ENCODE measurements at places on chromosomes 1 and 21. TPM values are rescaled to one million over a fixed set of nuclear protein-coding genes. Genes with fewer than 3 reads are reported as not detected.

Gene CLCA4
- total RNA-seq = not detected

Gene TINAGL1
- total RNA-seq = 139 TPM

Gene TNFRSF9
- 0.17 TPM for total RNA-seq

Gene FYB2
- total RNA-seq = not detected

Gene ST6GALNAC5
- 7.6 TPM for total RNA-seq

DNA sequence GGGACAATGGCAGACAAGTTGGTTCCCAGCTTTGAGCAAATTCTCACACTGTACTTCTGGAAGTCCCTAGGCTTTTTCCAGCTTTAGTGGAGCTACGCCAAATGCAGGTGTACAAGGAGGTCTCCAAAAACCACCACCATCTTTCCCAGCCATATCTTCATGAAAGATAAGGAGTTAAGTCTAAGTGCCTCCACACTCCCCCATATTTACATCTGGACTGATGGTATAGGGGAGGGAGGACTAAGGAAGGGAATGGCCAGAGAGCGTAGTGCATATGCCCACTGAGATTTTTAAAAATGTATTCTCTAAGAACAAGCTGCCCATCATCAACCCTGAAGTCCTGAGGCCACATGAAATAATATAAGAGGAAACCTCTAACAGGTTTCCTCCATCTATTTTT, 161.3 kb downstream of the TGFBR3 start:
- peaks cover 22% of the 10 kb centered on the region for H3K36me3 ChIP-seq
- H3K27ac ChIP-seq = peak overlapping the region; percentile 90
- no peaks in the 10 kb centered on the region for H3K27me3 ChIP-seq
- DNase-seq = no peak

DNA sequence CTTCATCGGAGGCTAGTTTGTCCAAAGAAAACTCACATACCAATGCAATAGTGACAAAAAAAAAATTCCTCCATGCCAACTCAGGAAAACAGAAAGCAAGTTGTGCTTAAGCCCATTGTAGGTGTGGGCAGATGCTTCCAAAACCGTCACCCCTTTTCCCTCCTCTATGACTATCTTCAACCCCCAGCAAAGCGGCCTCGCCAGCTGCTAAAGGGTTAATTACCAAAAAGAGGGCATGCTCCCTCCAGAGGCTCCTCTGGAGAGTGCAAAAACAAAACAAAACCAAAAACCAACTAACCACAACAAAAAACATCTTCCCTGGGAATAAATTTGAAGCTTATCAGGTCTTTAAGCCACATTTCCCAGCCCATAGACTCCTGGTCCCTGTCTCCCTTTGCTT, 1.2 kb downstream of the LMOD1 start:
- H3K27ac ChIP-seq = peak overlapping the region; percentile 94
- DNase-seq = no peak
- peaks cover 8% of the 10 kb centered on the region for H3K4me1 ChIP-seq

- no peaks in the 10 kb centered on the region for H3K27me3 ChIP-seq
- peak; percentile 95 for DNase-seq
- no peaks in the 10 kb centered on the region for H3K36me3 ChIP-seq
These were observed 791 bp upstream of the MAST2 start for GRCh38 chr1:45802343-45803298.

GRCh38 chr1:18900303-18900841, 2.0 kb downstream of the ALDH4A1 start:
- H3K4me3 ChIP-seq = no peak overlapping the region
- no peak overlapping the region for H3K27ac ChIP-seq
- H3K36me3 ChIP-seq = no peaks in the 10 kb centered on the region
- peaks cover 14% of the 10 kb centered on the region for H3K4me1 ChIP-seq
- DNase-seq = no peak
- H3K27me3 ChIP-seq = no peaks in the 10 kb centered on the region

GRCh38 chr21:36087362-36088138, 17.7 kb downstream of the CBR1 start:
- H3K36me3 ChIP-seq = no peaks in the 10 kb centered on the region
- DNase-seq = no peak
- H3K27me3 ChIP-seq = no peaks in the 10 kb centered on the region
- H3K4me3 ChIP-seq = no peak overlapping the region
- H3K27ac ChIP-seq = no peak overlapping the region

DNA sequence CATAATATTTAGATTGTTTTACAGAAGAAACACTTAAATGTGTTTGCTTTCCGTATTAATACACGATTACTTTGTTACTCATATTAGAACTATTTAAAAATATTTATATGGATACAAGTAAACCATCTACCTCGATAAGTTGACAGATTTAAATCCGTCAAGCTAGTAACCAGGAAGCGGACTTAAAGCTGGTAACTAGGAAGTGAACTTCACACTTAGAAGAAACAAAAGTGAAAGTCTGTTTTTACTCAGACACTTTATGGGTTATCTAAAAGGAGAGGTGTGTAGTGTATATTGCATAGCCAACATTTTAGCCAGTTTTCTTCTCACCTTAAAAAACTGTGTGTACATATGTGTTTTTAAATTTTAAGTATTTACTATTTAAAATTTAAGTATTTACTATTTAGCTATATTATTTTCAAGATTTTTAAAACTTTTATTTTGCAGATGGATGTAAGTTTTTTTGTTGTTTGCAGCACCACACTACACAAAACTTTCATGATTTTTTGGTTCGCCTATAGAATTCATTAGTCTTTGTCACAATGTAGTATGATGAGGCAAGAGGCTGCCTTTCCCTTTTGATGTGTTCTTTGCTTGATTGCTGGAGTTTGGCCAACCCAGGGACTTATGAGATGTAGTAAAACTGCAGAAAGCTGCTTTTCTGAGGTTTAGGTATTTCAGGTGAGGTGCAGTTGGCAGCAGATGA, 2.7 kb downstream of the USP25 start:
- peaks cover 65% of the 10 kb centered on the region for H3K4me1 ChIP-seq
- no peaks in the 10 kb centered on the region for H3K36me3 ChIP-seq
- H3K4me3 ChIP-seq = peak overlapping the region; percentile 83
- peak overlapping the region; percentile 34 for H3K27ac ChIP-seq
- DNase-seq = no peak
- no peaks in the 10 kb centered on the region for H3K27me3 ChIP-seq

- H3K27ac ChIP-seq = no peak overlapping the region
- H3K36me3 ChIP-seq = no peaks in the 10 kb centered on the region
- no peaks in the 10 kb centered on the region for H3K27me3 ChIP-seq
- no peak overlapping the region for H3K4me3 ChIP-seq
- H3K4me1 ChIP-seq = no peaks in the 10 kb centered on the region
These were observed 20.7 kb downstream of the SIM2 start for GRCh38 chr21:36719614-36720013.

DNA sequence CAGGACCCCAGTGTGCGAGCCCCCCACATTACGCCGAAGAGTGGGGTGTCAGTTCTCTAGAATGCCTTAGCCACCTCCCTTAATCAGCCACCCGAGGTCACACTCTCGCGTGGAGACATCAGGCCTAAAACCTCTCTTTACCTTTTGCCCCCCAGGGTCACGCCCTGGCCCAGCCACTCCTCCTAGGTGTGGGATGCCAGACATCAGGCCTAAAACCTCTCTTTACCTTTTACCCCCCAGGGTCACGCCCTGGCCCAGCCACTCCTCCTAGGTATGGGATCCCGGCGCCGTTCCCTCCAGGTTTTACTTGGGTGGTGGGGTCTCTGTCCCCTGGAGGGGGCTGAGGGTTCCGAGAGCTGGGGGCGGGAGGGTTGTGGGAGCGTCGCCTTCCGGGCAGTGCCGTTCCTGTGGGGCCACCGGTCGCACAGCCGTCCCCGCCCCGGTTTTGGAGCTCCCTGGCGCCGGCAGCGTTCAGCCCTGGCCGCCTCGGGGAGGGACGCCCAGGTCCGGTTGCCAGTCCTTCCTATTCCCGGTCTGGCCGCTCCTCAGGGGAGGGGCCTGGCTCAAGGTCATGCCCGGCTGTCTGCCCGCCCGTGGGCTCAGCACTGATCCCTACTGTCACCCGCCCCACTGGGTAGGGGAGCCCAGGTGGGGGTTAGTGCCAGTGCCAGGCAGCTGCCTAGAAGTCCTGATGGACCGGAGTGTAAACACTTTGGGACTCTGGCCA, 882 bp downstream of the VPS13D start:
- peak overlapping the region; percentile 91 for H3K27ac ChIP-seq

DNA sequence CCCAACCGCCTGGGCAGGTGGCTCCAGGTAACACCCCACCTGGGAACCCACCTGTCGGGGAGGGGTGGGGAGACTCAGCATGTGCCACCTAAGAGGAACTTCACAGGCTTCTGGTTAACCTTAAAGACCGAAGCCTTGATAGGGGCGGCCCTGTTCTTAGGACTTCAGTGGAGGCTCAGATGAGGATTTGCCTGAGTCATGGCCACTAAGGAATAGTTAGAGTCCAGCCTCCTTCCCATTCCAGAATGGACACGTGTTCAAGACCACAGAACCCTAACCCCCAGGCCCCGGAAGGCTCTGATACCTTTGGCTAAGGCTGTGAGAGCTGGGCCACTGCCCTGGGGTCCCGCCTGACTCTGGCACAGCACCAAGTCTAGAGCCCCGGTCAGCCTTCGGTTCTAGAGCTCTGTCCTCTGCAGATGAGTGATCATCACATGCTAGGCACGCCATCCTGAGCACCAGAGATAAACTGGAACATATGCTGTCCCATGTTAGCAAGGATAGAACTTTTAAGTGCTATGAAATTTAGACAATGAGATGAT, 20.3 kb downstream of the PADI6 start:
- H3K36me3 ChIP-seq = no peaks in the 10 kb centered on the region
- no peak for DNase-seq
- no peaks in the 10 kb centered on the region for H3K27me3 ChIP-seq
- H3K4me1 ChIP-seq = no peaks in the 10 kb centered on the region
- no peak overlapping the region for H3K27ac ChIP-seq

DNA sequence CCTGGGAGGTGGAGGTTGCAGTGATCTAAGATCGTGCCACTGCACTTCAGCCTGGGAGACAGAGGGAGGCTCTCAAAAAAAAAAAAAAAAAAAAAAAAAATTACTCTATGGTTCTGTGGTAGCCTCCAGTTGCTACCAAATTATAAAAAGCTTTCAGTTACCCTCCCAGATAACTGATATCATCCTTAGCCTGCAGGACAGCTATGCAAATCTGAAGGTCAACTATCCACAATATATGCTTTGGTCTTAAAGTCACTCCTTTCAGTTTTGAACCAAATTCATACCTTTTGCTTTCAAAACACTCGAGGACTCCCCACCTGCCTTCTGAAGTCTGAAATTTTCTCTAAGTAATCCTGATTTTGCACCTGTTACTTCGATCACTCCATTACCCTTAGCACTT, 3.1 kb downstream of the MIXL1 start:
- DNase-seq = no peak
- H3K27me3 ChIP-seq = no peaks in the 10 kb centered on the region
- H3K4me3 ChIP-seq = no peak overlapping the region
- H3K27ac ChIP-seq = no peak overlapping the region
- H3K4me1 ChIP-seq = peaks cover 12% of the 10 kb centered on the region

DNA sequence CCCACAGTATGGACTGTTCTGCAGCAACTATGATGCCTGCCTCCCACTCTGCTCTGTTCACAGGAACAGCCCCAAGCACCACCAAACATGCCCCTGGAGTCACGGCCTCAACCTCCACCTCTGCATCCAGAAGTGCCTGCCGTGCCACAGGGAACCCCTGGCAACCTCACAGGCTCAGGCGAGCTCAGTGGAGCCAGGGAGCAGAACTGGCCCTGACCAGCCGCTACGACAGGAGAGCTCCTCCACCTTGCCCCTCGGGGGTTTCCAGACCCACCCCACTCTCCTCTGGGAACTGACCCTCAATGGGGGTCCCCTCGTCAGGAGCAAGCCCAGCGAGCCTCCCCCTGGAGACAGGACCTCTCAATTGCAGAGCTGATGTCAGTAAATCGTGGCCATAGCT, 13.0 kb downstream of the MRAP start:
- H3K27ac ChIP-seq = no peak overlapping the region
- peaks cover 75% of the 10 kb centered on the region for H3K36me3 ChIP-seq
- H3K4me1 ChIP-seq = no peaks in the 10 kb centered on the region
- DNase-seq = no peak
- H3K27me3 ChIP-seq = no peaks in the 10 kb centered on the region
- no peak overlapping the region for H3K4me3 ChIP-seq

DNA sequence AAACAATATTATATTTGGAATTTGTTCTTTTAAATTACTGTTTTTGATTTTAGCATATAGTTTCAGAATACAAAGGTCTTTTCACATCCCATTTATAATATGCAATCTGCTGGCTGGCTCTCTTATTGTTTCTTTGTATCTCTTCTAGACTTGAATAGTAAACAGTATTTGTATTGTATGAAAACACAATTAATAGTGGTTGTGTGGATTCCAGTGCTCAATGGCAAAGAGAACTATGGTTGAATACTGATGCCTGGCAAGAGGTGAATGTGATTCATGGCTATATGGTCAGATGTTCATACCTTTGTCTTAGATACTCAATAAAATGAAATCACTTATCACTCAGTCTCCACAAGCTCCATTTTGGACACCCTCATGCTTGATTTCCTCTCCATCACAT, 37.2 kb downstream of the OR6Y1 start:
- H3K36me3 ChIP-seq = no peaks in the 10 kb centered on the region
- H3K27me3 ChIP-seq = no peaks in the 10 kb centered on the region
- no peak overlapping the region for H3K4me3 ChIP-seq
- no peaks in the 10 kb centered on the region for H3K4me1 ChIP-seq
- DNase-seq = no peak

DNA sequence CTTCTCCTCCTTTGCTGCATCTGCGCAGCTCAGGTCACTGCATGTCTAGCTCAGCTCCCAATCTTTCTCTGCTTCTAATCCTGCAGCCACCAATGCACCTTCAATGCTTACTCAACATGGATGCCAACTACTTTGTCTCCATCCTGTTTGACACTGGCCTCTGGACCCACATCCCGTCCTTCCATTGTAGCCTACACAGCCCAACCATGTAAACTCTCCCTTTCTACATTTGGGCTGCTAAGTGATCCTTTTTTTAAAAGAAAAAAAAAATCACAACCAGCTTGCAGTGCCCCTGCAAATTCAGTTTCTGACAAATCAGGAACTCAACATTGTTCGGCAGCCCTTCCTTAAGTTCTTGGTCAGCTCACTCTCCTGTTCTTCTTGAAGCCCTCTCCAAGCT, 9.4 kb upstream of the CRABP2 start:
- no peak for DNase-seq
- H3K27ac ChIP-seq = no peak overlapping the region
- peaks cover 4% of the 10 kb centered on the region for H3K36me3 ChIP-seq
- H3K4me1 ChIP-seq = peaks cover 32% of the 10 kb centered on the region
- H3K4me3 ChIP-seq = no peak overlapping the region

DNA sequence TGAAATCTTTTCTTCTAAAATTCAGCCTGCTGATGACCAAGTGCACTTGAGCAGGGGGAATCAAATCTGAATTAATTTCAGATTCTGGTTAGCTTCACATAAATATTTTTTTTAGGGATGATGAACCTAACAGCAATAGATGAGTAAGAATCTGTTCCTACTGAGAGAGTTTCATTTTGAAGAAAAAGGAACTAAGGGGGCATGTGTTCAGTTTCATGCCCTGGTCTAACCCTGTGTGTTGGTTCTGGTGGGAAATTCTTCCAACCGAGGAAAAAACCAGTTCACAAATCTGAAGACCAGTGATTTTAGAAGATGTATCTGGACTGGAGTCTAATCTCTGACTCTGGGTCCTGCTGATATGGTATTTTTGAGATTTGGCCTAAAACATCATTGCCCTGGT, 13.7 kb downstream of the SELL start:
- no peaks in the 10 kb centered on the region for H3K27me3 ChIP-seq
- DNase-seq = no peak
- H3K4me1 ChIP-seq = no peaks in the 10 kb centered on the region

GRCh38 chr21:42542196-42542595, 28.5 kb downstream of the SLC37A1 start:
- peaks cover 4% of the 10 kb centered on the region for H3K4me1 ChIP-seq
- H3K27ac ChIP-seq = no peak overlapping the region
- H3K4me3 ChIP-seq = no peak overlapping the region
- H3K27me3 ChIP-seq = no peaks in the 10 kb centered on the region

GRCh38 chr1:182968836-182969734, 16.1 kb upstream of the SHCBP1L start:
- H3K4me1 ChIP-seq = no peaks in the 10 kb centered on the region
- H3K27ac ChIP-seq = no peak overlapping the region
- no peaks in the 10 kb centered on the region for H3K36me3 ChIP-seq
- H3K27me3 ChIP-seq = no peaks in the 10 kb centered on the region

Data from esophagus muscularis mucosa (tissue), 4 donors.